ENCODE measurements at places on chromosomes 13 and 19. TPM values are rescaled to one million over a fixed set of nuclear protein-coding genes. Genes with fewer than 3 reads are reported as not detected.
A peak's percentile ranks its signal among the peaks of the same experiment; 100 is the strongest.

POP4 gene
- 89.7 TPM for polyA plus RNA-seq

THSD8 gene
- 15.0 TPM for polyA plus RNA-seq

KCNN1 gene
- polyA plus RNA-seq, result 28.0 TPM

PEAK3 gene
- 0.06 TPM for polyA plus RNA-seq

SHANK1 gene
- polyA plus RNA-seq, result 2.0 TPM

ANKLE1 gene
- 1.1 TPM for polyA plus RNA-seq

DNA sequence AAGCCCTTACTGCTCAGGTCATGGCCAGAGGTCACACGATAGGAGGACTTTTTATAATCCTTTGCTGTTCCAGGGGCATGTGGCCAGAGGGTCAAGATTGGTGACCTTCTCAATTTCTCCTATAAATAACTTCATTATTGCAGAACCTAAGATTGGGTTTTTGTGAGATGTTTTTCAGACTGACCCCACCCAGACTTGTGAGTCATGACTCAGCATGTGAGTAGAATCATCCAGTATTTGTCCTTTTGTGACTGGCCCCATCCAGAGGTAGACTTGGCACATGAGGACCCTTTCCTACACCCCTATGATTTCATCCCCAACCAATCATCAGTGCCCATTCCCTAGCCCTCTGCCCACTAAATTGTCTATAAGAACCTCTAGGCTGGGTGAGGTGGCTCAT is 84.5 kb upstream of the ABCC4 start:
- no peaks in the 10 kb centered on the region for H3K4me1 ChIP-seq
- H3K27ac ChIP-seq, result no peak overlapping the region
- H3K4me3 ChIP-seq, result no peak overlapping the region
- H3K36me3 ChIP-seq, result no peaks in the 10 kb centered on the region
- H3K27me3 ChIP-seq, result no peaks in the 10 kb centered on the region

- DNase-seq, result peak; percentile 73
- H3K4me3 ChIP-seq, result no peak overlapping the region
- no peaks in the 10 kb centered on the region for H3K36me3 ChIP-seq
- H3K27ac ChIP-seq, result no peak overlapping the region
These were observed 12.7 kb upstream of the ZNF121 start for GRCh38 chr19:9597027-9597426.

DNA sequence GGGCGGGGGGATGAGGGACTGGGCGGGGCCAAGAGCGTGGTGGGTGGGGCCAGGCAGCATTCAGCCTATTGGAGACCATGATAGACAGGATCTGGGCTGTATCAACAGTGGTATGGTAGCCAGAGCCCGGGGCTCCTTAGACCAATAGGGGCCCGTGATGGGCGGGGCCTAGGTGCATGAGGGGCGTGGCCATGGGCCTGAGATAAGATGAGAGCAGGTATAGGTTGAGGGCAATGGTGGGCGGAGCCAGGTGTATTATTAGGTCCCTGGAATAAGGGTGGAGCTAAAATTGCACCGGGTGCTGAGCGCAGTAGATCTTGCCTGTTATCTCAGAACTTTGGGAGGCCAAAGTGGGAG is 5.3 kb downstream of the ABCA7 start:
- peaks cover 4% of the 10 kb centered on the region for H3K4me1 ChIP-seq
- H3K27ac ChIP-seq, result no peak overlapping the region
- H3K27me3 ChIP-seq, result no peaks in the 10 kb centered on the region
- DNase-seq, result no peak

DNA sequence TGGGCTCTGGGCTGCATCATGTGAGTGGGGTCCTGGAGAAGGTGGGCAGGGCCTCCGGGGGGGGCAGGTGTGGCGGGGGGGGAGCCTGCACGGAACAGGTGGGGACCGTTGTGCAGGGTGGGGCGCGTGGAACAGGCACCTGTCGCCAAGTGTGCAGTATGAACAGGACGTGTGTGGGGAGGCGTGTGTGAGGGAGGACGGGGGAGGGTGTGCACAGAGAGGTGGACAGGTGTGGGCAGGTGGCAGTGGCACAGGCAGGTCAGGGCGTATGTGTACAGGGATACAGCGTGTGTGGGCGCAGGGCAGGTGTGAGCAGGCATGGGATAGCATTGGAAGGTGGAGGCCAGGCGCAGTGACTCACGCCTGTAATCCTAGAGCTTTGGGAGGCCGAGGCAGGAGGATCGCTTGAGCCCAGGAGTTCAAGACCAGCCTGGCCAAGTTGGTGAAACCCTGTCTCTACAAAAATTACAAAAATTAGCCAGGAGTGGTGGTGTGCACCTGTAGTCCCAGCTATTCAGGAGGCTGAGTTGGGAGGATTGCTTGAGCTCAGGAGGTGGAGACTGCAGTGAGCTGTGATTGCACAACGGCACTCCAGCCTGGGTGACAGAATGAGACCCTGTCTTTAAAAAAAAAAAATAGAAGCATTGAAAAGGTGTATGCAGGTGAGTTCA is 3.2 kb downstream of the PLK5 start:
- H3K36me3 ChIP-seq, result no peaks in the 10 kb centered on the region
- peaks cover 80% of the 10 kb centered on the region for H3K27me3 ChIP-seq
- no peak overlapping the region for H3K4me3 ChIP-seq
- H3K4me1 ChIP-seq, result no peaks in the 10 kb centered on the region

GRCh38 chr19:39196860-39197562 is at the start of gene NCCRP1:
Gene NCCRP1 (plus strand): TSS chr19:39196964. CDS start chr19:39196983, 19 bp downstream.
- no peaks in the 10 kb centered on the region for H3K36me3 ChIP-seq
- peaks cover 16% of the 10 kb centered on the region for H3K27me3 ChIP-seq
- DNase-seq, result no peak
- H3K4me3 ChIP-seq, result peak within 1 kb of the TSS; percentile 31
- no peak within 1 kb of the TSS for H3K27ac ChIP-seq

DNA sequence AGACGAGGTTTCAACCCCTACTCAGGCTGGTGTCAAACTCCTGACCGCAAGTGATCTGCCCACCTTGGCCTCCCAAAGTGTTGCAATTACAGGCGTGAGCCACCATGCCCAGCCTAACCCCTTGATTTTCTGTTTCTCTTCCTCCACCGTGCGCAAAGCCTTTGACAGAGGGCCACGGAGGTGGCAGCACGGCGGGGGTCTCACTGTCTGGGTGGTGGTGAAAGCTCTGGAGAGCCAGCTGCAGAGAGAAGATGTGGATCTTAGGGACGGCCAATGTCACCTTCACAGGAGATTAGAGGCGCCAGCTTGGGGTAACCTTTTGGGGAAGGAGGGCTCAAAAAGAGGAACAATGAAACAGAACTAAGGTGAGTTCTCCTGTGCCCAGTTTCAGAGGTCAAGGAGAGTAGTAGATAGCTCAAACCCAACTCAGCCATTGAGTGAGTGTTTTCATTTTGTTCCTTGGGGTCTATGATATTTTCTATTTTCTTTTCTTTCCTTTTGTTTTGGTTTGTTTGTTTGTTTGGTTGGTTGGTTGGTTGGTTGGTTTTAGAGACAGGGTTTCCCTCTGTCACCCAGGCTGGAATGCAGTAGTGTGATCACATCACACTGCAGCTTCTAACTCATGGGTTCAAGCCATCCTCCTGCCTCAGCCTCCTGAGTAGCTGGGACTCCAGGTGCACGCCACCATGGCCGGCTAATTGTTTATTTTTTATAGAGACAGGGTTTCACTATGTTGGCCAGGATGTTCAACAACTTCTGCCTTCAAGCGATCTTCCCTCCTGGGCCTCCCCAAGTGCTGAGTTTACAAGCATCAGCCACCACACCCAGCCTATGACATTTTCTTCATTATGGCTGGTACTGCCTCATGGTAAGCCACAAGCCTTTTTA is 37.7 kb downstream of the GPR42 start:
- no peaks in the 10 kb centered on the region for H3K36me3 ChIP-seq
- no peak for DNase-seq
- H3K4me1 ChIP-seq, result peaks cover 3% of the 10 kb centered on the region
- no peak overlapping the region for H3K4me3 ChIP-seq
- H3K27ac ChIP-seq, result no peak overlapping the region
- no peaks in the 10 kb centered on the region for H3K27me3 ChIP-seq

DNA sequence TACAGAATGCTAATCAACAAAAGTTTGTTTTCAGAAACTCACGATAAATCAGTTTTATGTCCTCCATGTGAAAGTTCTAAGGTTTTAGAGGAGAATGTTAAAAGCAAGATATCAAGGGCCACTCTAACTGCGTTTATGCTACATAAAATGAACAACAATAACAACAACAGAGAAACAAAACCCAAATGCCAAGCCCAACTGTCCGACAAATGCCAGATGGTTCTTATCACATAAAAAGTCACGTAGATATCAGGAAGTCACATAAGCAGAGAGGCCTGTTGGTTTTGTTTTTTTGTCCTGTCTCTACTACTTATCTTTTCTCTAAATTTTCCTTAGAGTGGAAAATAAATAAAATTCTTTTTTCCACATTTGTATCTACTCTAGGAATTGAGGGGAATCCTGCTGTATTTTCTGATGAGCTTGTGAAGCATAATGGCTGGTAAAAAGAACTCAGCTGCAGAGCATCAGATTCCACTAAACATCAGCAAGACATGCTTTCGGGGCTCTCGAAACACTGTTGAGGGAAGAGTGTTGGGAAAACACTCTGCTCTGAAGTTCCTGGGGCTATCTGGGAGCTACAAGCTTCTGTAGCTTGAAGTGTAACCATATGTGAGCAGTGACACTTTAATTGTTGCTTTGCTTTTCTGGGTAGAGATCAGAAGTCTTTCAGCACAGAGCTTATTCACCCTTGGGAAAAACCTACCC is 110.1 kb downstream of the SLAIN1 start:
- H3K4me3 ChIP-seq, result no peak overlapping the region
- peaks cover 5% of the 10 kb centered on the region for H3K4me1 ChIP-seq
- peak; percentile 30 for DNase-seq
- H3K27ac ChIP-seq, result peak overlapping the region; percentile 6
- no peaks in the 10 kb centered on the region for H3K27me3 ChIP-seq

- H3K27ac ChIP-seq, result peak overlapping the region; percentile 78
- H3K4me1 ChIP-seq, result peaks cover 54% of the 10 kb centered on the region
- DNase-seq, result peak; percentile 59
- no peaks in the 10 kb centered on the region for H3K27me3 ChIP-seq
These were observed 1.5 kb downstream of the DOCK9 start for GRCh38 chr13:98976338-98976737.

Measured in cardiac muscle cell (in vitro differentiated cells and primary cell).